ENCODE measurements at places on chromosomes 1 and 21.

DNA sequence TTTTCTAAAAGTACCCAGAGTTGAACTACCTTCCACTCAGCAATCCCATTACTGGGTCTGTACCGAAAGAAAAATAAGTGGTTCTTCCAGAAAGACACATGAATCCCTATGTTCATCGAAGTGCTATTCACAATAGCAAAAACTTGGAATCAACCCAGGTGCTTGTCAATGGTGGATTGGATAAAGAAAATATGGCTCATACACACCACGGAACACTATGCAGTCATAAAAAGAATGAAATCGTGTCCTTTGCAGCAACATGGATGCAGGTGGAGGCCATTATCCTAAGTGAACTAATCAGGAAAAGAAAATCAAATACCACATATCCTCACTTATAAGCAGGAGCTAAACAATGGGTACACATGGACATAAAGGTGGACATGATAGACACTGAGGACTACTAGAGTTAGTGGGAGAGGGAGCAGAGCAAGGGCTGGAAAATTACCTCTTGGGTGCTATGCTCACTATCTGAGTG is 32.9 kb upstream of the JUN start:
- DNase-seq = no peak

DNA sequence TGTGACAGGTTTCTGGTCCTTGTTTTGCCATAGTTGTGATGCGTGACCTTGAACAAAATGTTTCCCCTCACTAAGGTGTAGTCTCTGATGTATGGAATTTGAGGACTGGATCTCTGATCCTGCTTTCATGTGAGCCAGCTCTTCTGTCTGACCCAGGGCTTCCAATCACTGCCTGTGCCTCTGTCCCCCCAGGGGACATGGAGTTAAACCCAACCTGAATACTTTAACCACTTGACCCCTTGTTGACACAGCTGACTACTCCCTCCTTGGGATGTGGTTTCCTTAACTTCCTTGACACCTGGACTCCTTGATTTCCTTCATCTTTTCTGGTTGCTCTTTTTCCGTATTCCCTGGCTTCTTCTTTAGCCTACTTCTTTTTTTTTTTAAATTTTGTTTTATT is 36.0 kb upstream of the SSBP3 start:
- DNase-seq = no peak

DNA sequence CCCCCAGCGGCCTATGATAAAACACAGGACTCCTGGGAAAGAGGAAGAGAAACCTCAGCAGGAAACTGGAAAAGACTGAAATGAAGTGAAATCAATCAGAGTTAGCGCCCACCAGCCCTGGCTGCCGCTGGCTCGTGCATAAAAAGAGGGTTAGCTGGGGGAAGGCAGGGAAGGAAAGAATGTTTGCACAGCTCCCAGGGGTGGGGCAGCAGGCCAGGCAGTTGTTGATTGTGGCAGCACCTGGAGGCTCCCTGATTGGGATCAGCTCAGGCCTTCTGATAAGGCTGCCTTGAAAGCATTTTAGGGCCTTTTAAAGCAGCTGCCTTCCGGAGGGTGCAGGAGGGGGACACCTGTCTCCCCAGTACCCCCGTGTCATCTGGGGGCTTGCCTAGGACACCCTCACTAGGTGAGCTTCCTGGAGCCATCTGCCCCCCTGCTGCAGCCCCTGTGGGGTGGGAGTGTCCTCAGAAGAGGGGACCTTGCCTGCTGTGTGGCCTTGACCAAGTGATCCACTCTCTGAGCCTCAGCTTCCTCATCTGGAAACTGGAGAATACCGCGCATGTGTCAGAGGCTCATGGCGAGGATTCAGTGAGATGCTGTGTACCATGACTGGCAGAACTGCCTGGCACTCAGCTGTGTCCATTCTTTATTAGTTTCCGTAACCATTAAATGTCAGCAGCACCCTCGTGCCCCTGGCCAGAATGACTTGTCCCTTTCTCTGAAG is 6.6 kb downstream of the EPHB2 start:
- DNase-seq = no peak

DNA sequence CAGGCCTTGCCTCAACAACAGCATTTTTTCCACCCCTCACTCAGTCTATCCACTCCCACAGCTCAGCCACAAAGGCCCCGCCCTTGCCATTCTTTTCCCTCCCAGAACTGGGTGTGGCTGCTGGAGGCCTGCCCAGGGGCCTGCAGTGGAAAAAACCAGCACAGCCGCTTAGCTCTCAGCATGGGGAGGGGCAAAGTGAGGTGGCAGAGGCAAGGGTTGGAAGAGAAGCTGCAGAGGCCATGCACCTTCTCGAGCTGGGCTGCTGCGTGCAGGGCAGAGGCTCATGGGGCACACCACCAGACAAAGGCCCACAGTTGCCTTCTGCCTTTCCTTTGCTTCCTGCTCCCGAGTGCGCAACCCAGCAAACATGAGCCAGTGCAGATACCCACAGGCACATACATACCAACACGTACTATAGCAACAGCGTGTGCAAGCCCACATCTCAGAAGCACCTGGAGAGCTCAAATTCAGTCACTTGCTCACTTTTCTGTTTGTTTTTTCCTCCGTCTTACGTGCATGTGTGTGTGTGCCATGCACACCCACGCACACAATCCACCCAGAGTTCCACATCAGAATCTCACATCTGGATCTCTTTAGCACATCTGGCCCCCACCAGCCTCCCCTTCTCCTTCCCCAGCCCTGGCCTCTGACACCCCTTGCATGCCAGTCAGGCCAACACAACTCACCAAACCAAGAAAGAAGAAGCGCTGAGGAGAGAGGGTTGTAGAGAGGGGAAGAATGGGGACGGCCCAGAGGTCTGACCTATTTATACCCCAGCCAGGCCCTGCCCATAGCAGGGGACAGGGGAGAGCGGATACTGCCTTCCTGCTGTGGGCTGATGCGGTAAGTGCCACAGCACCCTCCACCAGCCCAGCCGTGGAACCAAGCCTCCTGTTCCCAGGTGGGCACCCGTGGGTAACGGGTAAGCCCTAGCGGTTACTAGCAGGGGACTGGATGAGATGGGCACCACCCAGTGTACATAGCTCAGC is at the start of gene S100A4:
S100A4 (minus strand) TSS at position 740 of the 989 bp plus-strand sequence. CDS start 1,012 bp downstream, outside the sequence.
- peak; percentile 83 for DNase-seq

DNA sequence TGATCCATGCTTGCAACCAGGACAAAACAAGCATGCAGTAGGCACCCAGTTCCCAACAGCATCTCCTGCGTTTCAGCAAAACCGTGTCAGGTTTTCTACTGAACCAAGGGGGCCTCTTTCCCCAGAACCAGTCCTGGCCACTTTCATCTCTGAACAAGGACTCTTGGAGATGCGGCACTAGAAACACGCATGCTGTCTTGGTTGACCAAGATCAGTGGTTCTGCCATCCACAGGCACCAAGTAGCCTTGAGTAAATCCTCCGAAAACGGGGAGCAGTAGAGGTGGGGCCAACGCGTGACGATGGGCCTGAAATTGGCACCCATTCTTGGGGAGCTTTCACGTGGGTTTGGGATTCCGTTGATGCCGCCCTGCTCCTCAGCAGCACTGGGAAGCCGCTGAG is 62.5 kb upstream of the AJAP1 start:
- no peak for DNase-seq

DNA sequence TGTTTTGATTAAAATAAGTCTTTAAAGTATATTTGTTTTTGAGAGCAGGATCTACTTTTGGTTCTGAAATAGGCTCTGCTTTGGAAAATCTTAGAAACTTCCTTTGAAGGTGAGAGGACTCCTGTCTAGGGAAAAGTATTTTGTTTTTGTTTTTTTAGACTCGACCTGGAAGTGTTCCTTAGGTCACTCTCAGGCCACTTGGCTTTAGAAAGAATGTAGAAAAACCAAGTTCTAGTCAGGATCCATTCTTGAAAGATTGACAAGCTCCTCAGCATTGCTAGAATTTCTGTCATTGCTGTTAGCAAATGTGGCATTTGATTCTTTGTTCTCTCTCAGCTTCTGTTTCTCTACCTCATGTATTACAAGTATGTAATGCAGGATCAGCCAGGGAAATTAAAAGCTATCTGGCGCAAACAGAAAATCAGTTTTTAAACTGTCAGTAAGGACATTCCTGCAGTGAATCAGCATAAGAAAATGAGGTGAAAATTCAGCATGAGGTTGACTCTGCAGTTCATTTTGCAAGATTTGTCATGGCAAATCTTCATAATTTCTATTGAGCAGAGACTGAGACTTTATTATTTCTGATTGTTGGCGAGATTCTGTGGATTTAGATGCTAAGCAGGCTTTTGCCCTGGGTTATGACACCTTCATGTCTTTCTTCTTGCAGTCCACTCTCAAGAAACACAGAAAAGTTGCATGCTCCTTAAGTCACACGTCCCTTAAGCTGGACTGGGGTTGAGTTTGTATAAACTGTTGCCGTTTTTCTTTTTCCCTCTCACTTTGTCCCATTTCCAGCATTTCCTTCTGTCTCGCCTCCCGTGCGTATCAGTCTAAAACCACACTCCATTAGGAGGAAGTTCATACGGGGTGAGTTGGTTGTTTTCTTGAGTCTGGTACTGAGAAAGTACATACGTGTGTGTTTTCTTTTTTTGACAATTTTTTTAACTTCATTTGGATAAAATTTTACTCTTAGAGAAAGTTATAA is 12.6 kb downstream of the NTPCR start:
- DNase-seq = no peak

- no peak for DNase-seq
Measured at GRCh38 chr1:100325415-100326324, 26.6 kb upstream of the CDC14A start.

Data from CD4-positive, alpha-beta T cell treated with Interleukin-4 for 1 hour (primary cell).